ENCODE measurements at places on chromosomes 13 and 19.
A peak's percentile ranks its signal among the peaks of the same experiment; 100 is the strongest.

DNA sequence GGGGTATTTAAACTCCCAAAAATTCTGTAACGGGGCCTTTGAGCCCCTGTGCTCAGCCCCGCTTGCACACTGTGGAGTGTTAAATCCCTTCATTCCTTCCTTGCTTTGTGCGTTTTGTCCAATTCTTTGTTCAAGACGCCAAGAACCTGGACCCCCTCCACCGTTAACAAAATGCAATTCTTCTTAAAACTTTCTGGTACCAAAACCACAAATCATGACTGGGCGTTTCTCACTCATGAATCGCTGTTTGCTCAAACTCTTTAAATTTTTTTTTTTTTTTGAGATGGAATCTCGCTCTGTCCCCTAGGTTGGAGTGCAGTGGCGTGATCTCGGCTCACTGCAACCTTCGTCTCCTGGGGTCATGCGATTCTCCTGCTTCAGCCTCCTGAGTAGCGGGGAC, 881 bp downstream of the ZNF20 start:
- no peak for DNase-seq

DNA sequence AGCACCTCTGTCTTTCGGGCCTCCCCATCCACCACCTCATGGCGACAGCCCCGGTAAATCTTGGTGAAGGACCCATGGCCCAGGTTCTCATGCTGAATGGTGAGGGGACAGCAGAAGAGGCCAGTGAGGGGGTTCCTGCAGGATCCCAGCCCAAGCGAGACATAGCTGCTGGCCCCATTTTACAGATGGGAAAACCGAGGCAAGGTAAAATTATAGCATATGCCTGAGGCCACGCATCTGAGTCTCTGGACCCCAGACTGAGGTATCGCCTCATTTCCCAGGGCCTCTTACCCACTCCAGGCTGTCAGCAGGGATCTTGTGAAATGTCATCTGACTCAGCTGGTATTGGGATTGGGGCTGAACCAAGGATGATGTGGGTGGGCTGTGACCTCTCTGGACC, 9.8 kb downstream of the JAK3 start:
- no peak for DNase-seq

DNA sequence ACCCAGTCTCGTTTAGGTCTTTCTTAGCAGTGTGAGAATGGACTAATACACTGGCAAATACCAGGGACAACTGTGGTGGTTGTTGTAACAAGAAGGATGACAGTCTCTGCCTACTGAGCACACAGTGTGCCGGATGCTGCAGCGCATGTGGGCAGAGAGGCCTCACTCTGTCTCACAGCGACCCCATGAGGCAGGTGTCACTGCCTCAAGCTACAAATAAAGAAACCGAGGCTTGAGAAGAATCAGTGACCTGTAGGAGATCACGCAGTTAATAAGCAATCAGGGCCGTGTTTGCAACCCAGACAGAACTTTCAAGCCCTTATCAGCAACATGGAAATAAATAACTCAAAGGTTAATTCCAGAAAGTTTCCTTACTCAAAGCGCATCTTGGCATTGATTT, 40.5 kb upstream of the GAS6 start:
- DNase-seq = no peak

DNA sequence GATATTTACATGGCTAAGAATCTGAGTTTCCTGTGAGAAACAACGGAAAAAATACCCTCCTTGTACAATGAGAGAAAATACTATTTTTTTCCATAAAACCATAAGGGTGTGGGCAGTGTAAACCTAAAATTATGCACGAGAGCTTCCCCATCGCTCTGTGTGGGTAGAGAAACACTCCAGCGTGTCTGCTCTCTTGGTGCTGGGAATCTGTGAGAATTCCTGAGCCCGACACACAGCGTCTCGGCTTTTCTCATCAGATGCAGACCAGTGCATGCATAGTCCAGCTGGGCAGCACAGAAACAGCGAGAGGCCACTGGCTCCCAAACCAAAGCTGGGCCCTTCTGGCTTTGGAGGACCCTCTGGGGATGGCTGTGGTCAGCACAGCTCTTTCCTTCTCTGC, 12.0 kb downstream of the PLPP2 start:
- DNase-seq = no peak

DNA sequence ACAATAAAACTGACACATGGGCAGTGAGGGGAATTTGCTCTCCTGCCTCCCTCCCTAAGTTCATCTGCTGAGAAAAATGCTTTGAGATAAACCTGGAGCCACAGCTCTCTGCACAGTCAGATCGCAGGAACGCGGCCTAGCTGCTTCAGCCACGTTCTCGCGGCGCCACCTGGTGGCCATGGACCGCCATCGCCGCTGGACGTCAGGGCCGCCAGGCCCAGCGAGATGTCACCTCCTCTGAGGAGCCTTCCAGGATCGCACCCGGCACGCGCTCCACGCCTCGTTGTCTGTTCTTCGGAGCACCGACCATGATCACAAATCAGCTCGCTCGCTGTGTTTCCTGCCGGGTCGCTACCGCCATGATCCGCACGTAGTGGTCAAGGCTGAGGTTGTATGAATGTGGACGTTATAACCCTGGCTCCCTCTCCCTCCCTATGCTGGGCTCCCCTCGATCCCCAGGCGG, 20.6 kb upstream of the USP29 start:
- no peak for DNase-seq

GRCh38 chr19:10782795-10783194, 53.2 kb downstream of the TMED1 start:
- DNase-seq = peak; percentile 61

- DNase-seq = no peak
Measured at GRCh38 chr13:102902789-102903347, 57.0 kb downstream of the ERCC5 start.

GRCh38 chr19:41879670-41880328, 2.7 kb downstream of the CD79A start:
- DNase-seq = no peak

DNA sequence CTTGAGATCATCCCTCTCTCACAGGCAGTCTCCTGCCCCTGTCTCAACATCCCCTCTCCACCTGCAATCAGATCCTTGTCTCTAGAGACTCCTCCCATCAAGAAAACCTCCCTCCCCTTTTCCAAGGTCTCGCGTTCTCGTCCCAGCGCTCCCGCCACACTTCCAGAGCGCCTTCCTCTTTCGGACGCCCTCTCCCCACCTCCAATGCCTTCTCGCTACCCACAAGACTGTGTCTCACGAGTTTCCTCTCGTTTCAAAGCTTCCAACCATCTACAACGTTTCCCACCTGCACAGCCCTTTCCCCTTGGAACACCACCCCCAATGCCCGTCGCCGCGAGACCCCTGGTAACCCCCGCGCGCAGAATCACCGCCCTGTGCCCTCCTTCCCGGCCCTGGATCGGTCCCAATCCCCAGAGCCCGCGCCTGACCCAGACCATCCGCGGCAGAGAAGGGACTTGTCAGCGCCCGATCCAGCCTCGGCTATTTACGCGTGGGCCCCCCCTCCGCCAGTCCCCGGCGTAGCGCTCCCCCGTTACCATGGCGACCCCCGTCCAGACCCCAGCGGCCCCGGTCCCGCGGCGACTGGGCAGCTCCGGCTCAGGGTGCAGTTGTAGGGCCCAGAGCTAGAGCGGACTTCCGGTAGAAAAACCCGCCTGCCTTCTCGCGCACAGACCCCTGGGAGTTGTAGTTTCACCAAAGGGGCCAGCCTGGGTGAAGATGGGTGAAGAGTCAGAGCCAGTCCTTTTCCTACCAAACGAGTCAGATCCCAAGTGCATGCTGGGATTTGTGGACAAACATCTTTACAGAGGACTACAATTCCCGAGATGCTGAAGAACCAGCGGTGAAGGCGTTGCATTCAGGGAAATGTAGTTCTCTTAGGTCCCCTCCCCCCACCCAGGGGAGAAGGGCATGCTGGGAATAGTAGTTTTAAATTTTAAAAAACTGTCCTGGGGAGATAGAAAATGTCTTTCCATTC, at the start of gene AP2S1:
TSS of gene AP2S1 (minus strand) at position 619 of the 976 bp plus-strand sequence. CDS start at position 539, 80 bp downstream.
- DNase-seq = peak; percentile 99

DNA sequence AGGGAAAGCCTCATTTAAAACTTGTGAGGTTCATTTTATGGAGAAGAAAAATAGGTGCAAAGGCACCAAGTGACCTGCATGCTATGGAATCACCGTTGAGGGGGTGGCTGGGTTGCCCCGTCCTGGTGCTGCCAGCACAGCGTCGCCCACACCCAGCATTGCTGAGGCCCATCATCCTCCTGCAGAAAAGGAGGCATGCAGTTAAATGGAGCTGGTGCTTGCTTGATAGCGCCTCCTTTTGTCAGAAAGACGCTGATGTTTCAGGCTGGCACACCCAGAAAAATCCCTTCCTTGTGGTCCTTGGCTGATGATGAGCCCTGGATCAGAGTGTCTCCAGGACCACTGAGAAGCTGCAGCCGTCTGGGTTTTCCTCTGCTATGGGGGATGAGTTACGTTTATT, 36.9 kb downstream of the DHRS12 start:
- DNase-seq = no peak

DNA sequence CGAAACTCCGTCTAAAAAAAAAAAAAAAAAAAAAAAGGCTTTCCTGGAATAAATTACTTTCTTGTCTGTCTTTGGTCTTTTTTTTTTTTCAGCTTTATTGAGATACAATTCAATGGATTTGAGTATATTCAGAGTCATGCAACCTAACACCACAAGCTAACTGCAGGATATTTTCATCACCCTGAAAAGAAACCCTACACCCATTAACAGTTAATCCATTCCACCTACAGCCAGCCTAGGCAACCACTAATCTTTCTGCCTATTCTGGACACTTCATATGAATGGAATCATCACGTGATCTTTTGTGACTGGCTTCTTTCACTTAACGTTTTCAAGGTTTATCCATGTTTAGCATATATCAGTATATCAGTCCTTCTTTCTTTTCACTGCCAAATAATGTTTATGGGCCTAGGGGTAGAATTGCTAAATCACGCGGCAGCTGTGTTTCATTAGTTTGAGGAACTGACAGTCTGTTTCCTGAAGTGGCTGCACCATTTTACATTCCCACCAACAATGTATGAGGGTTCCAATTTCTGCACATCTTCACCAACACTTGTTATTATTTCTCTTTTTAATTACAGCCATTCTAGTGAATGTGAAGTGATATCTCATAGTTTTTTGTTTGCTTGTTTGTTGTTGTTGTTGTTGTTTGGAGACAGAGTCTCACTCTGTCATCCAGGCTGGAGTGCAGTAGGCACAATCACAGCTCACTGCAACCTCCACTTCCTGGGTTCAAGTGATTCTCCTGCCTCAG, 19.9 kb downstream of the LRFN3 start:
- DNase-seq = no peak

DNA sequence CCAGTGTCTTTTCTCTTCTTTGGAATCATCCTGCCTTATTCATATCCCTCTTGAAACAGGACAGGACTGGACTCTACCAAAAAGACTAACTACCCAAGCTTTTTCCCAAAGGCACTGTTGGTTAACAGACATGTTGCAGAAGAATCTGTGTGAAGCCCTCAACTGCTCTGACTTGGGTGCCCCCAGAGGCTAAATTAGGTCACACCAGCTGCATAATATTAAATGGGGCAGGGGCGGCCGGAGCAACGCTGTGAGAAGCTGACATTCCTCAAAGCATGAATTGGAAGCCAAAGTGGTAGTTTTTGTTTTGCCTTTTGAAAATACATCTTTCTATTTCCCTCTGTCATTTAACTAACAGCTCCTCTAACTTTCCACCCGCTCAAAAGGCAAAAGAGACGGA, 185.9 kb downstream of the LHFPL6 start:
- no peak for DNase-seq

DNA sequence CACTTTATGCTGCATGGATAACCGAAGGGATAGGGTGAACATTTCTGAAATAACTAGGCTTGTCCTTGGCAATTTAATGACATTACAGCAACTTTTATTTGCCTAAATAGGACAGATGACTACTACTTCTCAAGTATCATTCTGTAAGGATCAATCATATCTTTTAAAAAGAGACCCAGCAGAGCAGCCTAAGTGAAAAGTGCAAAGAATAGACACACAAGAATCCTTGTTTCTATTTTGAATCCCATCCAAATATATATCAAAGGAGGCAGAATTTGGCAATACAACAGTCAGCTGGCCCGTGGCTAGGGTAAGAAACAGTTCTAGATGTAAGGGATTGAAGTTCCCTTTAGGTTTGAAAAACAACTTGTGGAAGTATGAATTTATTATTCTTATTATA, 6.9 kb downstream of the THSD1 start:
- no peak for DNase-seq

GRCh38 chr19:7078008-7078407, 8.5 kb downstream of the ZNF557 start:
- DNase-seq = no peak

GRCh38 chr19:58182577-58182988, 278 bp upstream of the ZNF274 start:
- DNase-seq = peak; percentile 69

- DNase-seq = no peak
Measured at GRCh38 chr13:23716401-23716800, 146.2 kb downstream of the TNFRSF19 start.

DNA sequence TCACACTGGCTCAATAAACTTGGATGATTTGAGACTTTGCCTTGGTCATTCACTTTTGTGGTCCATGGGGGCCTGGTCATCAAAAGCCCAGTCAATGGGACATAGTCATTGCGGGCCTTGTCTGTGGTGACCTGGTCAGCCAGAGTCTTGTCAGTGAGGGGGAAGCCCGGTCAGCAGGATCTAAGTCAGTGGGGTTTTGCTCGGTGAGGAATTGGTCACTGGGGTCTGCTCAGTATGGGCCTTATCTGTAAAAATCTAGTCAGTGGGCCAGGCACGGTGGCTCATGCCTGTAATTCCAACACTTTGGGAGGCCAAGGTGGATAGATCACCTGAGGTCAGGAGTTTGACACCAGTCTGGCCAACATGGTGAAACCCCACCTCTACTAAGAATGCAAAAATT, 63.7 kb upstream of the TPM4 start:
- no peak for DNase-seq

DNA sequence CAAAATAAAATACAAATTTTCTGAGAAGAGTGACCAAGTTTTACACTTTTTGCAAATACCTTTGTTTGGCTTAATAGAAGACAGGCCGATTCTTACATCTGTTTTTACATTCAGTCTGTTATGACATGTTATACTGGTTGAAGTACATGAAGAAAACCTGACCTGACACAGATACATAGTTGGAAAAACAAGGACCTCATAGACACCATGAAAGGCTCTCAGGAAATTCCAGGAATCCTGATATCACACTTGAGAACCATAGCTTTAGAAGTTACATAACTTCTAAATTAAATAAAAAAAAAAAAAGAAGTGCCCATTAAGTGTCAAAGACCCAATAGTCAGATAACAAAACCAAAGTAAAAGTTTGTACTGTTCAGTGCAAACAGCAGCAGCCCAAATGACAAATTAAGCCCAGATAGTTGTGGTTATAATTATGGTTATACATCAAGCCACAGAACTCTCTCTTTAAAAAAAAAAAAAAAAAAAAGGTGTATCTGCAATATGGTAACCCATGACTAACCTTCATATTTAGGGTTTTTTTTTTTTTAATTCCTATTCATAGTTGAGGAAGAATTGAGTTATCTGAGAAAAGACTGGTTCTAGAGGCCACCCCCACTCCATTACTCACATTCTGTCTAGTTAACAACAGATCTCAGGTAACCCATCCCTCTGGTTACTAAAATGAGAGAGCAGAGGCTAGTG, 19.8 kb downstream of the RBM26 start:
- DNase-seq = no peak

DNA sequence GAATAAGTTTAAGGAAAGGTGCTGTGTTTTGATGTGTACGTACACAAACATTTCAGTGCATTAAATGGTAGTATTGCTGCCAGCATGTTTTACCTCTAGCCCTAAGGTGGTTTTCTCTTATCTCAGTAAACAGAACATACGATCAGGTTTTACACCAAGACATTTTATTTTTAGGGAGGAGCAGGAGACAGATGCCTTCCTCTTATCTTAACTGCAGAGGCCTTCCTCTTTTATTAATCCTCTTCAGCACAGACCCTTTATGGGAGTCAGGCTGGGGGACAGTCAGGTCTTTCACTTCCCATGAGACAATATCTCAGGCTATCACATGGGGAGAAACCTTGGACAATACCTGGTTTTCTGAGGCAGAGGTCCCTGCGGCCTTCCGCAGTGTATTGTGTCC, 14.9 kb upstream of the ZNF611 start:
- DNase-seq = no peak

Measured in Kasumi-1 (cell line).